Glomerular endothelial cell (primary cell): ENCODE measurements at places on chromosomes 16 and 17.

- no peak for DNase-seq
Measured at GRCh38 chr16:54796211-54796610, 134.5 kb upstream of the IRX5 start.

DNA sequence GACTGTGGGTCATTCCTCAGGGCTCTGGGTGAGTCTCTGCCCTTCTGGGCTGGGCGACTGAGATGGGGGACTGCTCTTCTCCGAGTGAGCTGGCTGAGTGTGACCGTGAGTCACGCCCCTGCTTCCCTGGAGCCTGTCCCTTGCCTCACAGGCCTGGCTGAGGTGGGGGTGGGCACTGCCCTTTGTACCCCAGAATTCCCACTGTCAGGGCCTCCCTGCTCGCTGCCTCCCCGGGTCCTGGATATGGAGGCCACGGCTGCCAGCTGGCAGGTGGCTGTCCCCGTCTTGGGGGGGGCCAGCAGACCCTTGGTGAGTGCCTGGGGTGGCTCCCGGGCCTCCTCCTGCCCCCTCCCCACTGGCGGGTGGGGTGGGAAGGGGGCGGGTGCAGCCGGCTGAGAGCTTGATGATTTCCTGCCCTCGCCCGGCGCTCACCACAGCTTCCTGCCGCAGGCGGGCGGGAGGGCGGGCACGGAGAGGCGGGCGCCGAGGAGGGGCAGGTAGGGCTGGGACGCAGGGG, at the start of gene LAT:
TSS of gene LAT (plus strand) at position 434 of the 517 bp plus-strand sequence. CDS start 366 bp downstream, outside the sequence.
- DNase-seq: no peak

GRCh38 chr16:71371237-71371636, 12.7 kb downstream of the CALB2 start:
- DNase-seq: no peak

- DNase-seq: no peak
Measured at GRCh38 chr16:78773291-78773702, 673.8 kb downstream of the WWOX start.

DNA sequence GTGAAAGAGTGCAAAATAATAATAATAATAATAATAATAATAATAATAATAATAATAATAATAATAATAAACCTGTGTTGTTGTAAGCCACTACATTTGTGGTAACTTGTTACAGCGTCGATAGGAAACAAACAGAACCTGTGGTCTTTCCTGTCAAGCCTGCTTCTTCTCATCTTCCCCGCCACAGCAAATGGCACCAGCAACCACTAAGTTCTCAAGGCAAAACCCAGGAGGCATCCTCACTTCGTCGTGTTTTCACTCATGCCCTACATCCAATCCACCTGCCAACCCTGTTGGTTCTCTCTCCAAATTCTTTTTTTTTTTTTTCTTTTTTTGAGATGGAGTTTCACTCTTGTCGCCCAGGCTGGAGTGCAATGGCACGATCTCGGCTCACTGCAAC, 34.2 kb downstream of the ITGAE start:
- DNase-seq: no peak

GRCh38 chr16:10668322-10669045, 26.2 kb downstream of the TEKT5 start:
- DNase-seq: no peak

- no peak for DNase-seq
Measured at GRCh38 chr16:8194794-8195193, 395.5 kb downstream of the TMEM114 start.

DNA sequence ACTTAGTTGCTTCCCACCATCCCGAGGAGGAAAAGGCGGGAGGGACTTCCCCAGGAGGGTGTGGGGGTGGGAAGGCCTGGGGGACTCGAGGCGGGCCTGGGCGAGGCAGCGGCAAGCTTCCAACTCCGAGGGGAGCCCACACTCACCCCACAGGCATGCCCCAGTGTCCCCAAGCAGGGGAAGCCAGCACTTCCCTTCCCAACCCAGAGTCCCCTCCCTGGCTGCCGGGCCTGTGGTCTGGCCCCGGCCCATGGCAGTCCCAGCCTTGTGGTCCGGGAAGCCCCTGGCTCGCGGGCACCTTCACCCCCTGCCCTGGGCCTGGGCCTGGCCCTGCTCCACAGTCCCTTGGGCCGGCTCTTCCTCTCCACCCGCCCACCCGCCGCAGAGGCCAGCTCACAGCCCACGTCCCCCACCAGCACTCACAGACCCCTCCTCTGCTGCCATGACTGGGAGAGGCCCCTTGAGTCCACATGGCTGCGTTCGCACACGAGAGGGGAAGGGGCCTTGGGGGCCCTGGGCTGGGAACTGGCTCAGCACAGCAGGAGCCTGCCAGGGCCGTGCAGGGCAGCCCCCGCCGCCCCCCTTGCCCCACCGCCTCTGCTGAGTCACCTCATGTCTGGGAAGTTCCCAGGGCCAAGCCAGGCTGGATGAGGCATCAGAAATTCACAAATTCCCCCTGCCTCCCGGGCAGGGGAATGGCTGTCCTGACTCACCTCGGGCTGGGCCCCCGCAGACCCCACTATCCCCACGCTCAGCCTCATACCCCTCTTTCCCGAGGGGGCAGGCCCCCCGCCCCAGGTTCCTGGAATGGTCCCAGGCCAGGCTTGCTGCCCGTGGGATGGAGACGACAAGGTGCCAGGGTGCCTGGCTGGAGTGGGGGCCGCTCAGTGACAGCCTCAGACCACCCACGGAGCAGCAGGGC, 27.8 kb downstream of the BAHCC1 start:
- no peak for DNase-seq

DNA sequence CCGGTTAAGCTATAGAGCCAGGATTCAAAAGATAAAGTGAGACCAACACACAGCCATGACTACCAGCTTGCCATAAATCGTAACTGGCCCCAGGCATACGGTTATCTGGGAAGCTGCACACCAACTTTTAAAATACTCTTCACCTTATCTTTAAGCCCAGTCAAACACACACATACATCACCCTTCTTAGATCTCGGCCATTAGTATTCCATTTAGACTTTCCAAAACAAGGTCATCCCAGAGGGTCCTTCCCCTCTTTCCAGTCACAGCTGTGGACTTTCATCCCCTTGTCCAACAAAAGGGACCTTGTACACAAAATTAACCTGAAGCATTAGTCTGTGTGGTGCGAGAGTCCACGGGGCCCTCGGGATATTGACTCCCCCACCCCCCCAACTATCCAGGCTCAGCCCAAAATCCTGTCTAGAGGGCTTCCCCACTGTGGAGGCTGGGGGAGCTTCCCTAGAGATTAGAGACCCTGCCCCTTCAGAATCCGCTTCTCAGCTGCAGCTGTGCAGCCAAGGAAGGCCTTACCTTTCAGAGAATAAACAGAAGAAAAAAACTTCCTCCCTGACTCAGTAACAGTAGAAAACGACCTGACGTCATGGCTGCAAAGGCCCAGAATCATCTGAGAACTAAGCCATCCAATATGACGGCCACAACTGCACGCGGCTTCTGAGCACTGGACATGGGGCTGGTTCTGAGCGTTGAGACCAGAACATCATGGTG, 9.9 kb downstream of the ZFHX3 start:
- no peak for DNase-seq

GRCh38 chr17:19768046-19768782, 20.1 kb upstream of the ALDH3A1 start:
- DNase-seq: no peak

- DNase-seq: no peak
Measured at GRCh38 chr17:17150448-17150800, 55.7 kb downstream of the PLD6 start.

DNA sequence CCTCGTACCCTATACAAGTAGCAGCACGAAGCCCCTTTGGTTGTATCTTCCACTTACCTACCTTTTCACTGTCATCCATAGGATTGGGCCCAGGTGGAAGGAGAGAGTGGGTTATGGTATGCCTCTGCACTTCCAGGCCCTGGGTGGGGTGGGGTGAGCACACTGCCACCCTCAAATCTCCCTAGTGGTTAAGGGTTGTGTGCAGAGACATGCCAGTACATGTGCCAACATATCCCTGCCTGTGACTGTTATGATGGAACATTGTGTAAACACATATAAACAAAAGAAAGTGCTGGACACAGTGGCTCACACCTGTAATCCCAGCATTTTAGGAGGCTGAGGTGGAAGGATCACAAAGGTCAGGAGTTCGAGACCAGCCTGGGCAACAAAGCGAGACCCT, 11.1 kb downstream of the HROB start:
- no peak for DNase-seq

- no peak for DNase-seq
Measured at GRCh38 chr17:79281803-79282202, 207.2 kb downstream of the ENGASE start.

DNA sequence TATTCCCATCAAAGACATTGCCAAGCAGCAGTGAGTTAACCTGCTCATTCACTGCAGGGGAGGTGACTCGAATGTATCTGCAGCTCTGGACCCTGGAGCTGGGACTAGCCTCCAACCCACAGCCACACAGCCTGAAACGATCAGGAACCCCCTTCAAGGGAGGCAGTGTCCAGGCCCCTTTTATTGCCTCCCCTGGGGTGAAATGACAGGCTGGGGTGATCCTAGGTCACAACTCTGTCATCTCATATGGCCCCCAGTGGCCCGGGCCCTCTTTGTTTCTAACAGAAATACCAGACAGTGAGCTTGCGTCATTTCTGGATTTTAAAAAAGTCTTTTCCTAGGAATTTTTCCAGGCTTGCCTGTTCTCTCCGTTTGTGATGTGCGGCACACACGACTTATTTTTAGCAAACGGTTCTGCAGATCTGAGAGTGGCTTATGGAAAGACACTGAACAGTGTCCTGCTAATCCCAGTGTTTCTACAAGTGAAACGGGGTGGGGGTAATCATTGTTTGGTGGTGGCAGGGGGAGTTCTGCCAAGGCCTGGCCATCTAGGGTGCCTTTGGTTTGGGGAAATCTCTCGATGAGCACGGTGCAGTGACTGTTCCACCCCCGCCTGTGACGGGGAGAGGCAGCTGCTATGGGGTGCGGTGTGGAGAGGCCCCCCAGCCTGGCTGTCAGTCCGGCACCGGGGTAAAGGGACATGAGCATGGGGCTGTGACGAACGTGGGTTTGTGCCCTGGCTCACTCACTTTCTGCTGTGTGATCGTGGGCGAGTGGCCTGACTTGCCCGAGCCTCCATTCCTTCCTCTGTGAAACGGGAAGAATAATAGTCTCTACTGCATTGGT, 27.2 kb downstream of the NAGPA start:
- DNase-seq: no peak

DNA sequence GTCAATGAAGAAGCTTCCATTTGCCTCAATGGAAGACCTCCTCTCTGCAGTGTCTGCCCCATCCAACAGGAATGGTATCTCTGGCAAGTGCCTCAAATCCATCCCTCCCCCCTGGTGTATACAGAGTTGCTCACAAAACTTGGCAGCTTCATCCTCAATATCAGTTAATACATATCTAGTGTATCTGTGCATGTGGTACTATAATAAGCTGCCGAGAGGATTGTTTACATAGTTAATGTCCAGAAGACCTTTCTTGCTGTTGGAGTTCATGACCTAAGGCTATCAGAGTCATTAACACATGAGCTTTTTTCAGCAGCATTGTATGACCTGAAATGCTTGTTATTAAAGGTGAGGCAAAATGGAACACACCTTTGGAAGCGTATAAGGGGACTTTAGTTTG, 14.0 kb upstream of the RASL10B start:
- no peak for DNase-seq

- DNase-seq: no peak
Measured at GRCh38 chr16:10951026-10951425, 6.7 kb downstream of the CLEC16A start.

- no peak for DNase-seq
Measured at GRCh38 chr16:50992350-50993032, 158.6 kb downstream of the SALL1 start.

- no peak for DNase-seq
Measured at GRCh38 chr16:23788685-23789084, 33.9 kb downstream of the CHP2 start.

DNA sequence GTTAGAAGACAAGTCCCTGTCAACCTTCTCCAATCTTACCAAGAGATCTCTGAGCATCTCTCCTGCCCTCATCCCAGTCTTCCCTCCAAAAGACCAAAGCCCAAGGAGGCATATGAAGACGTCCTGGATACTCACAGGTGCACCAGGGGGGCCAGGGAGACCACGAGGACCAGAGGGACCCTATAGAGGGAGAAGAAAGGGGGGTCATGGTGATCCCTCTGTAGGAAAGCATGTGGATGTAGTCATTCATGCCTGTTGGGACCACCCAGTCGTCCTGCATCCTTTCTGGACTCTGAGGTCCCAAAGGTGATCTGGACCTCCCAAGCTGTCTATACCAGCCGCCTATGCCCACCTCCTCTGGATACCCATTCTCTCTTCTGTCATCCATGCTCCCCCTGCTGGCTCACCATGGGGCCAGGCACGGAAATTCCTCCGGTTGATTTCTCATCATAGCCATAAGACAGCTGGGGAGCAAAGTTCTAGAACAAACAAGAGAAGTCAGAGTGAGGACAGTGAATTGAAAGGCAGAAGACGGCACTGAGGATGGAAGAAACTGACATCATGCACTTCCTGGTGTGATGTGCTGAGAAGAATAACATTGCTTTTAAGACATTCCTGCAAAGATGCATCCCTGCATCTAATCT, 3.3 kb downstream of the COL1A1 start:
- no peak for DNase-seq

- no peak for DNase-seq
Measured at GRCh38 chr17:65055708-65056638, 567 bp downstream of the GNA13 start.

DNA sequence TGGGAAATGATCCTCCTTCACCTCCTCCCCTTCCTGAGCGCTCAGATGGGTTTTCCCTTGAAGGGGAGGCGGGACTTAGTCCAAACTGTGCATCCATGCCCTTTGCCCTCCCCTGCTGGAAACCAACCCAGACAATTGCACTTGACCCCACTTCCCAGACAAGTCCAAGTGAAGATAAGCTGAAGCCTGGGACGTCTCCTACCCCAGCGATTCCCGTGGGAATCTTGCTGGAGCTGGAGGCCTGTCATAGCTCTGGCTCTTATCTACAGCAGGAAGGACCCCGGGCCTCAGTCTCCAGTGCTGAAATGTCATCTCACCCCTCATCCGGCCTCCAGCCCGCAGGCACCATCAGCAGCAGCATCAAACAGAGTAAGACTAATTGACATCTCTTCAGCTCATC, 6.5 kb upstream of the NGFR start:
- DNase-seq: no peak

- no peak for DNase-seq
Measured at GRCh38 chr16:27316038-27316680, 2.4 kb downstream of the IL4R start.

DNA sequence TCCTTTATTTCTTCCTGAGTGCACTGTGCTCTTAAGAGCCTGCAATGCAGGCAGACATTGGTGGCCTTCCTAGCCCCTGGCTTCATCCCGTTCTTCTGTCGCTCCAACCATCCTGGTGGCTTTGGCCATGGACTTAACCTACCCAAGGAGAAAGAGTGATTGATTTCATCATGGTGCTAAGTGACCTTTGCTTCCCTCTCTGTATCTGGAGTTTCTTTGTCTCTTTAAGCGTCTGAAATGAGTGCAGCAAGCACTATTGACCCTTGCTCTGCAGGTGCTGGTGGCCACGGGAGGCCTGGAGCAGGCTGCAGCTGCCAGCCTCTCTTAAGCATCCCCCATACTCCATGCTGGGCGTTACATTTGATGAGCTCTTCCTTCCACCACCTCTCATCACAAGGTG, 60.5 kb downstream of the RAP1GAP2 start:
- no peak for DNase-seq
